ENCODE measurements at places on chromosomes 4 and X.

GRCh38 chr4:40685300-40685699 is 55.6 kb upstream of the RBM47 start:
- DNase-seq: no peak

DNA sequence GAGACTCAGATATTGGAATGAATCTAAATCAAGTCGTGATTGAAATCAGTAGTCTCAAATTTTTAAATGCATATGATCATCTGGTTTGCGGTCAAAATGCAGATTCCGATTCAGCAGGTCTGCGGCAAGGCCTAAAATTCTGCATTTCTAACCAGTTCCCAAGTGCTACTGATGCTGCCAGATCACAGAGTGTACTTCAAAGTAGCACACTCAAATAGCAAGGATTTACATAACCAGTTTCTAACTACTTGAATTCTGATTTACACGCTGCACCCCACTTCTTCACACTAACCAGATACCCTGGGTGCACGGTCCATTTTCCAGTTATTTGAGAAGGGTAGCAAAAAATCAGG is 752 bp downstream of the MBTPS2 start:
- no peak for DNase-seq

DNA sequence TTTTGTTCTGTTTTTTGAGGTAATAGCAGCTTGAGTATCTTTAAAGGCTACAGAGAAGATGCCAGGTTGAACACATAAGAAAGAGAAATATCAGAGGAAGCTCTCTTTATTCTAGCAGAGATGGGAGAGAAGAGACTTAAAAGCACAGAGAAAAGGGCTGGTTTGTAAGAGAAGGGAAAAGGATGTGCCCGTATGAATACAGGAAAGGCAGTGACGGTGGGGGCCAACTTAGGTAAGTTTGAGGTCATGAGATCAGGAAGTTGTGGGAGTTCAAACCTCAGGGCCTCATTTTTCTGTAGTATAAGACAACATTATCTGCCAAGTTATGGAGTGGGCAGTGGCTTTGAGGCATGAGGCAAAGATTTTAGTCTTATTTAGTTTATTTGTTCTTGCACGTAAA is 121.3 kb upstream of the S100G start:
- DNase-seq: no peak

DNA sequence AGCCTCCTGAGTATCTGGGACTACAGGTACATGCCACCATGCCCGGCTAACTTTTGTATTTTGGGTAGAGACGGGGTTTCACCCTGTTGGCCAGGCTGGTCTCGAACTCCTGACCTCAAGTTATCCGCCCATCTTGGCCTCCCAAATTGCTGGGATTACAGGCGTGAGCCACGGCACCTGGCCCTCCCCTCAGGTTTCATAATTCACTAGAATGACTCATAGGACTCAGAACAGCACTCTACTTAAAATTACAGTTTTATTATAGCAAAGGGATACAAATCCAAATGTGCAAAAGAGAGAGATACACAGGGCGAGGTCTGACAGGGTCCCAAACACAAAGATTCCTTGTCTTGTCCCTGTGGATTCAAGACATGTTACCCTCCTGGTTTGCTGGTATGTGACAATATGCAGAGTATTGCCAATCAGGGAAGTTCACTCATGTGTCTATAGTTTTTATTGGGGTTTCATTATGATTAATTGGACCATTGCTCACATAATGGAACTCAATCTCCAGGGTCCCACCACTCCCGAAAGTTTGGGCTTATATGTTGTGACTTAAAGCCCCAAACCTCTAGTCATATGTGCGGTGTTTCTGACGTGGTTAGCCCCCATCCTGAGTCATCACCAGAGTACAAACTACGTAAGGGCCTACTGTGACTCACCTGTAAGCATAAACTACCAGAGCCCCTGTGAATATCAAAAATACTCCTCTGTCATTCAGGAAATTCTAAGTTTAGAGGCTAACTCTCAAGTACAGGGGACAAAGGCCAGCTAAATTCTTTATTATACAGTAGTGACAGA is 5.2 kb downstream of the YIPF6 start:
- no peak for DNase-seq

DNA sequence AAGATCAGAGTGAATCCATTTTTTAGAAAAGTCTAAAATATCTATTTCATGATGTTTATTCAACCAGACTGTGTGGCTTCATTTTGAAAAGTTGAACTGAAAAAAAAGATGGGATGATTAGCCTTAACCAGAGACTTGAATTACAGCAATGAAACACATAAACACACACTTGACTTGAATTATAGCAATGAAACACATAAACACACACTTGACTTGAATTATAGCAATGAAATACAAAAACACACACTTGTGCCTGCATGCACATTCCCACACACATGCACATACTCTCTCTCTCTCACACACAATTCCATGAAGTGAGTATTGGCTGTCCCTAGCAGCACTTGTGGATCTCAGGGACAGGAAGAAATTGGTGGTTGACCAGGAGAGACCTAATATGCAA is 286.8 kb downstream of the USP46 start:
- no peak for DNase-seq

All from NCI-H774 (cell line).